B cell (primary cell): ENCODE measurements at places on chromosomes 16 and 17.
A peak's percentile ranks its signal among the peaks of the same experiment; 100 is the strongest.

GRCh38 chr17:44911133-44912001 lies 3.9 kb downstream of the GFAP start:
- peak; percentile 63 for DNase-seq

- DNase-seq, result no peak
These were observed 468 bp downstream of the FLYWCH2 start for GRCh38 chr16:2883458-2883908.

GRCh38 chr16:87070657-87071056 lies 246.5 kb downstream of the C16orf95 start:
- no peak for DNase-seq

DNA sequence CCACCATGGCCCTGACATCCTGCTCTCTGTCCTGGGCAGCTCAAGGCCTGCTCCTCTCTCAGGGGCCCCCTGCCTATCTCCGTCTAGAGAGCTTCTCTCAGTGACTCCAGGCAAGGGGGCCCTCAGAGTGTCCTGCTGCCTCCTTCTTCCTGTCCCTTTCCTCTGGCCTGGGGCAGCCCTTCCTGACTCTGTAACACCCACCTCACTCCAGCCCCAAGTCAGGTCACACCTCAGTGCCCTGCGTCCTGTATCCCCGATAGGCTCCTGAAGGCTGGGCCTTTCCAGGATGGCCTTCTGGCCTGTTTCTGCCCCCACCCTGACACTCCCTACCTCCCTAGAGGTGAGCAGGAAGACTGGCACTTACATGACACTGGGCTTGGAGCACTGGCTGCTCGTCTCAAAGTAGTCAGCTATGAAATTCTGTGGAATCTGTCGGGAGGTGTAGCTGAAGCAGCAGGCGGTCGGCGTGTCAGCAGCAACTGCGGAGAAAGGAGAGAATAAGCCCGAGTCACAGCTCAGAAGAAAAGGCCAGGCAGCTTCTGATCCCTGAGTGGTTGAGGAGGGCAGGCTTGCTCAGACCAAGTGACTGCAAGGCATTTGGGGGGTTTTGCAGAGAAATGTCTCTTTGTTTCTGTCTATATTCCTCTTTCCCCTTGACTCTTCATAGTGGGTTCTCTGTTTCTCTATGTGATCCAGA lies 976 bp downstream of the CCL3L1 start:
- DNase-seq, result no peak

- DNase-seq, result peak; percentile 32
These were observed 46.1 kb upstream of the BPTF start for GRCh38 chr17:67779098-67779672.

DNA sequence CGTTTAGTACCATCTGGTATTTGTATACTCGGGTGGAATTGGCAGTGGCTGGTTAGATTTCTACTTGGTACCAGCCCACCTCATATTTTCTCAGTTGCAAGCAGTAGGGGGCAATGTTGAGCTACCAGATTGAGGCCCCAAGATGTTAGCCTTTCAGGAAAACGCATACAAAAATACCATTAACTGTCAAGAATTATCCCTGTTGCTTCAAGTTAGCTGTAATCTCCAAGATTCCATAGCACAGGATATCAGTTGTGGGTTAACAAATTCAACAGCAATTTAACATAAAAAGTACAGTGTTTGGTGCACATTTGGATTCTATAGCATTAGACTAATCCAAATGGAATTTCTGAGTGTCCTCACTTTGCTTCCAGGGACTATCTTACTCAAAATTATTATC lies 188.2 kb downstream of the FTO start:
- peak; percentile 18 for DNase-seq

- no peak for DNase-seq
These were observed 834.0 kb downstream of the CDH11 start for GRCh38 chr16:64287655-64288528.
